ENCODE measurements at places on chromosomes 3 and 15.

DNA sequence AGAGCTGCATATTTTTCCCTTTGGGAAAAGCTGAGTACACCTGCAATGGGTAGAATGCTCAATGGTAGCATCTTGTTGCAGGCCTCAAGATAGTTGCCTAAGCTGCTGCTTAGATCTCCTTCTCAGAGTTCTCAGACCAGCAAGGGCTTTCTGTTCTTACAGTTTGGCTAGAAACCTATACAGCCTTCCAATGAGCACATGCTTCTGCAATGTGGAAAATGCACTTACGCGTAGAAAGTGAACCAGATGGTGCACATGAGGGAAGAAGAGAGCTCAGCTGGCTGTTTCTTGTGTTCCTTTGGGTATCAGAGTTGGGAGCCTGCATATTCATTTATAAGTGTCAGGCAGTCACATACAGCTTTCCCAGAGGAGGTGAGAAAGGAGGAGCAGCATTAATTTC is 136.4 kb downstream of the B3GALNT1 start:
- DNase-seq: peak; percentile 3

DNA sequence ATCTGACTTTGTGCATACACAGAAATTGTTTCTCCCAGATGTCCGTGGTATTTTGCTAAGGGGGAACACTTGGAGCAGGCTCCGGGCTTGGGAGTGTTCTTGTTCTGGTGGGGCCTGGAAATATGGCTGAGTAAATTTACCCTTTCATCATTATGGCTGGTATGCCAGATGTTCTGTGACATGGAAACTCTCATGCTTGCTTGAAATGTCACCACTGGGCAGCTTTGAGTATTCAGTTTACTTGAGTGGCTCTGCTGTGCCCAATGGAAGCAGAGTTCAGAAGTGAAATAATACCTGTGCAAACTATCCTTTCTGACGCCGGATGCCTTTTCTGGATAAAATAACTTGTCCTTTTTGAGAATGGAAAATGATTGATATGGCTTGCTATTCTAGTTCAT is 283.6 kb upstream of the TPM1 start:
- DNase-seq: no peak

- DNase-seq: no peak
Observed at GRCh38 chr3:52225452-52226228, at the start of gene TLR9. Gene TLR9 (minus strand): TSS chr3:52225645. CDS start chr3:52225529, 116 bp downstream.

- no peak for DNase-seq
Observed at GRCh38 chr3:195708626-195709481, 11.9 kb upstream of the MUC20 start.

- DNase-seq: no peak
Observed at GRCh38 chr3:10432156-10432845, 73.1 kb downstream of the ATP2B2 start.

DNA sequence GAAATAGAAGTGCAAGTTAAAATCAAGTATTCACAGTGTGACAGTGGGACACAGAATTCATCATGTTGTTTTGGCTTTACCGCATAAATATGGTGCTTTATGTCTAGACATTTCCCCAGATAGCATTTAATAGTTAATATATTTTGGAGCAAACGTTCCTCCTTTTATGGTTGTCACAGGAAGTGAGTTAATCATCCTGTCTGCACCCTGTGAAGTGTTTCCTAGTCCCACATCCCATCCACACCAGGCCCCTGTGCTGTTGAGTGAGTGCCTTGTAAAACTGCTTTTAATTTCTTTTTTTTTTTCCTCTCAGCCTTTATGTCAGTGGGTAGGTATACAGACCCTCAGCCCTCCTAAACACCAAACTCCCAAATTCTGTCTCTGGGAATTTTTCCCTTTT is 393.7 kb downstream of the FEZF2 start:
- DNase-seq: peak; percentile 42

DNA sequence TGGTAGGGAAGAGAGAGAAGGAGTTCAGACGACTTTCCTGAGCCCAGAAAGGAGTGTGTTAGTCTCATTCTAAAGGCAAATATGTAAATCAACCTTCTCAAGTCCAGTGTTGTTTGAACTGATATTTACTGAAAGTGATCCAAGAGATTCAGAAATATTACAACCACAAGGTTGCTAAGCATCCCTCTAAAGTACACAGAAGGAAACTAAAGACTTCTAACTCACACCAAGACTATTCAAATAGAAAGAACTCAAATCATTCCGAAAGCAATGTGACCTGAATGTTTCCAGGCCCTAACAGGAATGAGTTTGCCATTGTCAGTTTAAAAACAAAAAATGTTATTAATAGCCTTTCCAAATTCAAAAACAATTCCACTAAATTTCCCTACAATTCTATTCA is 56.9 kb upstream of the VGLL3 start:
- no peak for DNase-seq

DNA sequence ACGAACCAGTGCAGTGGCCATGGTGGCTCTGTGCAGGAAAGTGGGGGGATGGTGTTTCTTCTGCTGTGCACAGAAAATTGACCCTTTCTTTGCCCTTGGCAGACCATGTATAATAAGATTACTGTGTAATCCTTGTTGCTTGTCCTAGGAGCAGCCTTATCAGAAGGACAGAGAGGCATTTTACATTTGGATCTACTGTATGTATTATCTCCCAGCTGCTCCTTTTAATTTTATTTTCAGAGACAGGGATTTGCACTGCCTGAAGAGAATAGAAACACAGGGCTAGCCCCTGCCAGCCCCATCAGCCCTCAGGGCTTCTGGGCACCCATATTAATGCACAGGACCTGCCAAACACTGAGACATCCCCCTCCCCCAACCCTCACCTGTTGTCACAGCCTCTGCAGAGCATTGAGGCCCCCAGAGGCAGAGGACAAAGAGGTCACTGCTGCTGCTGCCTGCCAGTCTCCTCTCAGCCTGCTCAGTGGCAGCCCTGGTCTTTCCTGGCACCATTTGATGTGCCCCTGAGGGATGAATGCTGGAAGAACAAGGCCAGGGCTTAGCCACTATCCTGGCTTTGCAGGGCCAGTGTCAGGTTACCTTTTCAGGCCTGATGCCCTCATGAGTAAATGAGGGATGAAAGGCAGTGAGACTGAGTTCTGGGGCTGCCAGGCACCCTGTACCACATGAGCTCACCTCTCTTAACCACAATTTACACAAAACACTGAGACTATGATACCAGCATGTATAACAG is 533.4 kb downstream of the NTRK3 start:
- DNase-seq: no peak

DNA sequence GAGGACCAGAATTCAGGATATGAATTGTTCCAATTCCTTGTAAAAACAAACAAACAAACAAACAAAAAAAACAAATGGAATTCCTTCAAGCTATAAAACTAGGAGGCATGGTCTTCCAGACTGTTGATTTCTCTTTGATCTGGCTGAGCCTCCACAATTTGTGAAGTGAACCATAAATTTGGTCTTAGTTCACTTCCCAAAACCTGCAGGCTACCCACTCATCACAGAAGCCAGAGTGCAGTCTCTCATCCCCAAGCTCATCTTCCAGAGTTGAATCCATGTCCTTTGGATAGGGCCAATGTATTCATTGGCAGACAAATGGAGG is 203.9 kb downstream of the DTWD1 start:
- DNase-seq: no peak

DNA sequence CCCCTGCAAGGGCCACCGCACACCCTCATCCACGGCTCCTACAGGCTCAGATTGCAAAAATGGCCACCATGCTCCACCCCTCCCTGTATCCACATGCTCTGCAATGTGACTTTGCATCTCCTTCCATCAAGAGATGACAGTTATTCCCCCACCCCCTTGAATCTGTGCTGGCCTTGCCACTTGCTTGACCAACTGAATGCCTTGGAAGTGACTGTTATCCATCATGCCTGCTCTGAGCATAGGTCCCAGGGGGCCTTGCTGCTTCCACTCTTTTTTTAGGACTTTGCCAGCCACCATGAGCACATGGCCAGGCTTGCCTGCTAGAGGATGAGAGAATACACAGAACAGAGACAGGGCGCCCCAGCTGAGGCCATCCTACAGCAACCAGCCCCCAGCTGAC is 13.6 kb downstream of the HAPLN3 start:
- DNase-seq: peak; percentile 82

GRCh38 chr3:95721938-95722337 is 1092.5 kb upstream of the EPHA6 start:
- DNase-seq: no peak

DNA sequence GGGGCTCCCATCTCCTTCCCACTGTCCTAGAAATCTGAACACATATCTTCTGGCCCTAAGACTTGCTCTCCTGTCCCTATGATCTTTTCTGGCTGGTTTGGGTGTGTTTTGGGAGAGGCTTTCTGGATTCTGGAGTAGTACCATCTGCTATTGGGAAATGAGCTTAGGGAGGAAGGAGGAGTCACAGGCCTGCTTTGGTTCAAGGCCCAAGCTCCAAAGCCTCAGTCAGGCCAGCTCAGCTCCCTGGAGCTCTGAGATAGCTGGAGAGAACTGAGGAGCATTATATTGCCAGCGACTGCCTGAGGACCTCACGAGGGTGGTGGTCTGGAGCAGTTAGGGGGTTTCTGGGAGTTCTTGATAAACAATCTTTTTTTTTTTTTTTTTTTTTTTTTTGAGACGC is 18.7 kb downstream of the RASGRF1 start:
- no peak for DNase-seq

DNA sequence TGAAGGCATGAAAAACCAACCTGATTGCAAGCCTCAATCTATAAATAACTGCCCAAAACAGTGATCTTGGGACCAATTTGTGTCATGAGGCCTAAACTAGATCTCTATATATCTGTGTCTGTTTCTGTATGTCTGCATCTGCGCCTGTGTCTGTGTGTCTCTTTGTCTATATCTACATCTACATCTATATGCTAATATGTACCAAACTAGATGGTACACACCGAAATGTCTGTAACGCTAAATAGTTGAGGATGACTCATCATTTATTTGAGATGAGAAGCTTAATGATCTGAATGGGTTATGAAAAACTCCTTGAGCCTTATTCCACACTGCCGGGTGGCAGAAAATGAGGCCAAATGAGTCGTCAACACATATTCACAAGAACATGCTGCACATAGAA is 982.3 kb downstream of the ROBO2 start:
- no peak for DNase-seq

- no peak for DNase-seq
Observed at GRCh38 chr3:154818676-154819255, 261.4 kb upstream of the MME start.

GRCh38 chr3:71348001-71348632 is 235.4 kb downstream of the FOXP1 start:
- DNase-seq: no peak

GRCh38 chr3:114490829-114491228 is 197.0 kb downstream of the TIGIT start:
- DNase-seq: no peak

DNA sequence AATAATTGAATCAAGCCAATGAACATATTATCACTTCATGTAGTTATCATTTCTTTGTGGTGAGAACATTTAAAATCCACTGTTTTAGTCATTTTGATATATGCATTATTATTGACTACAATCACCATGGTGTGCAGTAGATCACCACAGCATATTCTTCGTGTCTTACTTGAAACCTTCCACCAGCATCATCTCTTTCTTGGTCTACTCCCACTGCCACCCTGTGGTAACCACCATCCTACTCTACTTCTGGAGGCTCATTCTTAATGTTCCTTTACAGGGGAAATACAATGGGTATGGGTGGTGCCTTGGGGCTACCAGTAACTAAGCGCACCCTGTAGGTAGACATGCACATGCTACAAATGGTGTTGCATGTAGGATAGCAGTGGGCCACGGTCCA is 25.4 kb downstream of the PXK start:
- no peak for DNase-seq

GRCh38 chr15:22253676-22254408 is 173.5 kb downstream of the OR4M2 start:
- DNase-seq: no peak

GRCh38 chr15:88023914-88024313 is 232.6 kb downstream of the NTRK3 start:
- DNase-seq: no peak

- peak; percentile 50 for DNase-seq
Observed at GRCh38 chr15:39728845-39729244, 53.8 kb downstream of the FSIP1 start.

DNA sequence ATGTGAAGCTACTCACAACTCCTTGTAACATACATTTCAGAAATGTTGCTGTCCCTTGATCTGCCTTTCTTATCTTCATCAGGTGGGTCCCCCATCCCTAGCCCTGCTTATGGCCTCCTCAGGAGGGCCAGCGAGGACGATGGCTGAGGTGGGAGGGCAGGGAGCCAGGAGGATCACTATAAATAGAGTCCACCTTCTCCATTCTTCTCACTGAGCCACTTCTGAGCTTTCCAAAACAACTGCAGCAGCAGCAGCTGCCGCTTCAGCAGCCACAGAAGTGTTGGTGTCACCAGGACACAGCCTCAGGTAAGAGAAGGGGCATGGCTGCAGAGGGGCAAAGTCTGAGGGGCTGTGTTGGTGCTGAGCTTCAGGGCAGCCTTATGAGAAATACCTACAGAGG is 53.5 kb downstream of the ANAPC13 start:
- DNase-seq: no peak

DNA sequence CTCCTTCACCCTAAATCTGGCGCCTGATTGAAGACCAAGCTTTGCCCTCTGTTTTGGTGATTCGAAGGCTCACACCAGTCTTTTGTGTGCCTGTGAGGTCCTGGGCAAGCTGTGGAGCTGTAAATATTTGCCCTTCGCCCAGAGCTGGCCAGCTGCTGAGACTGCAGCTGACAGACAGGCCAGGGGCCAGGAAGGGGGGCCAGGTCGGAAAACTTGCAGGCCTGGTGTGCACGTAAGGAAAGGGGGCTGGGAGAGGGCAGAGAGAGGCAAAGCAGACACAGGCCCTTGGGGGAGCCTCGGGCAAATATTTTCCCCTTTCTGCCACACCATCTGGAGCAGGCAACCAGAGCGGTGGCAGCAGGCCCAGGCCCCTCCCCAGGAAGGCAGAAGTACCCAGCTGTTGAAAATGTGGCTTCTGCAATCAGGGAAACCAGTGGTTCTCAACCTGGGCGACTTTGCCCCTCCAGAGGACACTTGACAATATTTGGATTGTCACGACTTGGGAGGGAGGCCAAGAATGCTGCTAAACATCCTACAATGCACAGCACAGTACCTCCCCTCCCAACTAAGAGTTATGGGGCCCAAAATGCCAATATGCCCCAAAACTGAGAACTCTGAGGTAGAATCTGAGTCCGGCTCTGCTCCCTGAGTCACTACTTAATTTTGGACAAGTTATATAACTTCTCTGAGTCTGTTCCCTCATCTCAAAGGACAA is 2.5 kb downstream of the PDZRN3 start:
- peak; percentile 34 for DNase-seq

GRCh38 chr3:157175691-157176507 is 16.0 kb upstream of the CCNL1 start:
- peak; percentile 69 for DNase-seq

- peak; percentile 57 for DNase-seq
Observed at GRCh38 chr3:187713504-187713903, 11.1 kb upstream of the RTP2 start.

- no peak for DNase-seq
Observed at GRCh38 chr15:86676002-86676401, 596.3 kb downstream of the AGBL1 start.
